ENCODE measurements at places on chromosomes 6 and 20. TPM values are rescaled to one million over a fixed set of nuclear protein-coding genes. Genes with fewer than 3 reads are reported as not detected.

- DNase-seq: no peak
- H3K4me3 ChIP-seq: no peak overlapping the region
- H3K27ac ChIP-seq: no peak overlapping the region
- H3K4me1 ChIP-seq: peaks cover 16% of the 10 kb centered on the region
- H3K27me3 ChIP-seq: no peaks in the 10 kb centered on the region
- H3K36me3 ChIP-seq: no peaks in the 10 kb centered on the region
Measured at GRCh38 chr6:47000842-47001241, 41.3 kb downstream of the ADGRF1 start.

Gene GJA1
- 140 TPM for total RNA-seq

DNA sequence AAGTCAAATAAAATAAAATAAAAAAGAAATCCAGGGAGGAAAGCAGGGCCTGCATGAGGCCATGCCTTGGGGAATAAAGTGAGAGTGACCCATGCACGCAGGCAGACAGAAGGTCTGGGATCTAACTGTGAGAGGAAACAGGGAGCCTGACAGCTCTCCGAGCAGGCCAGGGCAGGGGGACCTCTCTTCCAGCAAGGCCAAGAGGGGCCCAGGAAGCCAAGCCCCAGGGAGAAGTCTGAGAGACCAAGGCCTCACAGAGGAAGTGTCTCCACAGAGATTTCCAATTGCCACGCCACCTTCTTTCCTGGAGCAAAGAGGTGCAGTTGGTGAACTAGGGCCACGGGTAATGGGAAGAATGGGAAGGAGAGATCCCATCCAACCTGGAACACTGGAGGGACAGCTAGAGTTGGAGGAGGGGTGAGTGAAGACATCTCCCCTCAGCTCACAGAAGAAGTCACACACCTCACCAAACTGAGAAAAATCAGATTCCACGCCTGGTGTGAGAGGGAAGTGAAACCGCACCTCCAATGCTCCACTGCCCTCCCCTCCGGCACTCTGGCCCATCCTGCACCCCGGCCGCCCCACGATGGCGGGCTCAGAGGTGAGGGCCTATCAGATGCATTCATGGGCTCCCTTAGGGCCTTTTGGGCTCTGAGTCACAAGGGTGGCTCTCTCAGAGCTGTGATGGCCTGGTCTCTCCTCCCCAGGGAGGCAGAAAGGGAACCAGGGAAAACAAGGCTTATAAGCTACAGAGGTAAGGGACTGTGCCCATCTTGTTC lies 25.1 kb upstream of the TAF8 start:
- H3K27ac ChIP-seq: no peak overlapping the region
- peaks cover 6% of the 10 kb centered on the region for H3K4me1 ChIP-seq
- peaks cover 2% of the 10 kb centered on the region for H3K36me3 ChIP-seq
- no peaks in the 10 kb centered on the region for H3K27me3 ChIP-seq
- no peak overlapping the region for H3K4me3 ChIP-seq

Gene NOL4L
- 90.6 TPM for total RNA-seq

DNA sequence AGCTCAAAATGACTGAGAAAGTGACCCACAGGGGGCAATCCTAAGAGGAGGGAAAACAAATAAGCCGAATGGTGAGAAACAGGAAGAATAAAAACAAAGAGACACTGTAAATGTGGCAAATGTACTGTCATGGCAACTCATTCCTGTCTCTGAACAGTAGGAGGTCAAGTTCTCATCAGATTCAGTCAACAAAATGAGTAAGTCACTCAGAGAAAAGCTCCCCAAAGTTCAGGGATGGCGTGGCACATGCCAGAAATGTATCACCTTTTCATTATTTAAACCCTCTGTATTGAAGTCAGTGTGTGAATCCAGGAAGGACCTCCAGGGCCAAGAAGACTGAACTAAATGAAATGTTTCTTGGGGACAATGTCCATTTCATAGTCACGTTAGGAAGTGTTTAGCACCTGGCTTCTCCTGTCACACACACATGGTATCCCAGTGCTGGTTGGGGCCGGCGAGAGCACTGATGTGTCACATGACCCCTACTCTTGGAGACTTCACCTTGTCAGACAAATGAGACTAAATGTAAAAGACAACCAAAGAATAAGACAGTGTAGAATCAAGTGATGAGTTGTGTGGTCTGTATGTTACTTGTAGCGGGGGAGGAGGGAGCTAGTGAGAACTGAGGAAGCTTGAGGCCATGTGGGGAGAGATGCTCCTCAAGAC lies 20.7 kb downstream of the CNR1 start:
- no peak overlapping the region for H3K4me3 ChIP-seq
- no peaks in the 10 kb centered on the region for H3K27me3 ChIP-seq
- H3K27ac ChIP-seq: no peak overlapping the region

Gene CRYBG1
- total RNA-seq: 0.64 TPM

Data from mesothelial cell of epicardium (in vitro differentiated cells).